Esophagus squamous epithelium (tissue), 5 donors: ENCODE measurements at places on chromosomes 2 and 18.

DNA sequence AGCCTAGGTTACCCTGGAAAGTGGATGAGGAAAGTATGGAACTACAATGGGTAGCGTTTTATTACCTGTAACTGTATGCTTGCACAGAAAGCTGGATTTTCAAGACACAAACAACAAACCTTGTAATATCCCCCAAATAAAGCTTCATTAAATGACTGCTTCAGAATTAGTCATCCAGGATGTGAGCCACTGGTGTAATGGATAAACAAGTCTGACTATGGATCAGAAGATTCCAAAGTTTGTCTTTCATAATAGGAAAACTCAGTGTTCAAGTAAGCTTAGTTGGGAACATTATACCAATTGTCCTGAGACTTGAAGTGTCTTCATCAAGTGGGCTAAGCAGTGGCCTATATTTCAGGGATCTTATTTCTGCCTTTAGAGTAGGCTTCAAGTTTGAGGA lies 518.8 kb downstream of the LRP1B start:
- DNase-seq, result no peak

- DNase-seq, result no peak
These were observed 21.8 kb downstream of the COLEC12 start for GRCh38 chr18:478681-479080.

GRCh38 chr2:131122496-131122895 lies 17.4 kb downstream of the PLEKHB2 start:
- DNase-seq, result no peak

GRCh38 chr18:74291472-74291770 lies 342 bp downstream of the CYB5A start:
- no peak for DNase-seq

GRCh38 chr2:84906900-84907714 lies 1.7 kb downstream of the TMSB10 start:
- DNase-seq, result peak; percentile 52

DNA sequence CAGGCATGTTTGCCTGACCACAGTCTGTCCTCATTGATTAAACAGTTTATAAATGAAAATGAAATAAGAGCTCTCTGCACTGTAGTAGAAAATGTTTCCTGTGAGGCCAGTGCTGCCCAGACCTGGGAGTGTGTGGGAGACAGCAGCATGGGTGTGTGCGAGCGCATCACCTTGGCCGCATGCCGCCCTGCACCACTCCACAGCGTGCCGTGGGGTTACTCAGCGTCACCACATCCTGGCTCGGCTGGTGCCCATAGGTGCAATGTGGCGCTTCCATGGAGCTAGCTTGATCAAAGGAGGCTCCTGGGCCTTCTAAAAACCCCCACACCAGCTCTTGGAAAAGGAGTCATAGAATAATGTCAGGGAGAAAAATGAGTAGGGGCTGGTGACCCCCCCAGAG lies 76.0 kb upstream of the EPC2 start:
- no peak for DNase-seq

GRCh38 chr2:66186537-66186936 lies 248.4 kb upstream of the MEIS1 start:
- no peak for DNase-seq

GRCh38 chr2:123127236-123127635 lies 897.9 kb upstream of the CNTNAP5 start:
- DNase-seq, result no peak

DNA sequence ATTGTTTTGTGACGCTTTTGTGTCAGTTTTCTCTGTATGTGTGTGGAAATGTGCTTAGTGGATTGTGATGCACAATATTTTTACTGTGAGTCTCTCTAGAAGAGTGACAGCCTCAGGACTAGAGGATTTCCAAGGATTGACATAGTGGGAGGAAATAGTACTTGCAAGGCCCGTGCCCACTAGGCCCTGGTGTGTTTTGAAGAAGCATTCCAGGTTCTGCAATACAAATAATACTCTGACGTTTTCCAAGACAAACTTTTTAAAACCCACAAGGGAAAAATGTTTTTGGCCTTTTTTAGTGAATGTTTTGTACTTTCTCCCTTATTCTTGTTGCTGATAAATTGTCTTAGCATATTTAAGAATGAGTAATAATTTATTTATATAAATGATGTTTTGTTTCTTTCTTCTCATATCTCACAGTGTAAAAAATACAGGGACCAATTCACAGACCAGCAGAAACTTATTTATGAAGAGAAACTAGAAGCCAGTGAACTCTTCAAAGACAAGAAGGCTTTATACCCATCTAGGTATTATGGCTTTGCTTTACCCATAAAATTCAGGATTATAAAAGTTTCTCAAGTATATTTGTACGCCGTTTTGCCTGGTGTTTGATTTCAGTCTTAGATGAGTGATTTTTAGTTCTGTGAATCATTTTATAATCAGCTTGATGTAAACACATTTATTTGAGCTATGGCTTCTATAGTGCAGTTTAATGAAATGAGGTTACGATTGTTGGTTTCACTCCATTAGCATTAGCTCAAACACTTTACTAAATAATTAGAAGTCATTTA lies 165.6 kb downstream of the MYO1B start:
- DNase-seq, result no peak

DNA sequence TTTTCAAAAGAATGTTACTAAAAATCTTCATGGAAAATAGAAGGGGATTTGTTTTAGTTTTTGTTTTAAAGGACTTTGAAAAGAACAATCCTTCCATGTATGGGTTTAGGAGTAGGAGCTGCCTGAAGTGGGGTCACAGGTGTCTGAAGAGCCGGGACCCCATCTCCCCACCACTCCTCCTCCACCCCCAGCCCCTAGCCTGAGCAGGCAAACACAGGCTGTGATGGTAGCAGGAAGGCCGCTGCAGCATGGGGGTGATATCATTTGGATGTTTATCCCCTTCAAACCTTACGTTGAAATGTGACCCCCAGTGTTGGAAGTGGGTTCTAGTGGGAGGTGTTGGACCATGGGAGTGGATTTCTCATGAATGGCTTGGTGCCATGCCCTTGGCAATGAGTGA lies 93.0 kb downstream of the ZBTB7C start:
- no peak for DNase-seq

- no peak for DNase-seq
These were observed 112.5 kb upstream of the DCC start for GRCh38 chr18:52227536-52227935.

GRCh38 chr2:50443288-50443687 lies 588.6 kb downstream of the NRXN1 start:
- no peak for DNase-seq

DNA sequence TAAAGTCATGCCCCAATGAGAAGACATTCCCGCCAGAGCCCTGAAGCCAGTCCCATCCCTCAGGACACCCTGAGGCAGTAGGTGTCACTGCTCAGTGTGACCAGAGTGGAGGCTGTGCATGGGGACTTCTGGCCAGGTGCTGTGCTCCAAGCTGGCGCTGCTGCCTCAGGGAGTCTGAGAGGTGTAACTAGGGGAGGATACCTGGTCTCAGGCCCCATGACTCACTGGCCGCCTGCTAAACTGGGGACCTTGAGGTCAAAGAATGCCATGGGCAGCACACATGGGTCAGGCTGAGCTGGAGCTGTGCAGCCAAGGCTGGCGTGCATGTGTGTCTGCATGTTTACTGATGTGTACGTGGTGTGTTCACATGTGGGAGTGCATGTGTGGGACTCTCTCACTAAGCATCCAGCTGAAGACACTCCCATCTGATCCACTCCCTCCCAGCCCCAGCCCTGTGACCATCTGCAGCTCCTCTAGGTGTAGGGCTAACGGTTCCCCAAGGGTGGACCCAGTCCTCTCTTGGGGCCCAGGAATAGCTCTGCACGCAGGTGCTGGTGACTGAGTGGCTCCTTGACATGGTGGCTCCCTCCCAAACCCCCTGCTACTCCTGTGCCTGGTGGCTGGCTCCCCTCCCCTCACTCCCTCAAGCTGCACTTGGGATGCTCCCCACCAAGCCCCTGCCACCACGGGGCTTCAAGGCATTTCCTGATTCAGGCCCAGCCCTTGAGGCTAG lies 16.5 kb downstream of the HS6ST1 start:
- DNase-seq, result no peak

DNA sequence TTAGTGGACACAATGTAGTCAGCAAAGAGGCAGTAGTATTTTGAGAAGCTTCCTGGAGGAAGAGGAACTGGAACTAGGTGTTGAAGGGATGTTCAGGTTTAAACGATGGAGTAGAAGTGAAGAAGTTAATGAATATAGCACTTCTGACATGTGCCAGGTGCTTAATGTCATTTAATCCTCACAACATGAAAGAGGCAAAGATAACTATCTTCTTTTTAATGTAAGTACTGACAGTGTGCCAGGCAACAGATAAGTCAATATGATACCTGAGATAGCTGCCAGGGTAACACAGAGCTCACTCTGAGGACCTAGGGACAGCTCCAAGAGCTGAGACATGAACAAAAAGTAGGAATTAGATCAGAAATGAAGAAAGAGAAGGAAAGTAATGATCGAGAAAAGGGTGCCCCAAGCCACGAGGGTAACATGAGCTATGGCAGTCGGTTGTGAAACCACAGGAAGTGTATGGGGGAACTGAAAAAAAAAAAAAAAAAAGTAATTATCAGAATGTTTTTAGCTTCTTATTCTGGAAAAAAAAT lies 140.7 kb downstream of the RNF144A start:
- no peak for DNase-seq

DNA sequence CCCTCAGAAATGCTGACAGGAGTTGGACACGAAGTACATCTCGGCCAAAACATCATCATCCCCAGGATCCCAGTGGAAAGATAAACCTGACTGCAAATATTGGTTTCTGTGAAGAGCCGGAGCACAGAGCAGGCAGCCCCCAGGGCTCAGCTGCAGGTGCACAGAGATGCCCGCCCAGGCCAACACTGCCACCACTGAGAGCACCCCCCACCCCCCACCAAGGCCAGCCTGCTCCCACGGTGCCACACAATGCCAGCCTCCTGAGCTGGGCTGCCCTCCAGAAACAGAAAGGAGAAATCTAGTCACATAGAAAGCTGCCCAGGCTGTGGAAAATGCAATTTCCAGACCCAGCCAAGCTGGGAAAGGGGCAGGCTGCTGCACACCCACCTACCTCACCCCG lies 71.7 kb downstream of the GALNT14 start:
- no peak for DNase-seq

DNA sequence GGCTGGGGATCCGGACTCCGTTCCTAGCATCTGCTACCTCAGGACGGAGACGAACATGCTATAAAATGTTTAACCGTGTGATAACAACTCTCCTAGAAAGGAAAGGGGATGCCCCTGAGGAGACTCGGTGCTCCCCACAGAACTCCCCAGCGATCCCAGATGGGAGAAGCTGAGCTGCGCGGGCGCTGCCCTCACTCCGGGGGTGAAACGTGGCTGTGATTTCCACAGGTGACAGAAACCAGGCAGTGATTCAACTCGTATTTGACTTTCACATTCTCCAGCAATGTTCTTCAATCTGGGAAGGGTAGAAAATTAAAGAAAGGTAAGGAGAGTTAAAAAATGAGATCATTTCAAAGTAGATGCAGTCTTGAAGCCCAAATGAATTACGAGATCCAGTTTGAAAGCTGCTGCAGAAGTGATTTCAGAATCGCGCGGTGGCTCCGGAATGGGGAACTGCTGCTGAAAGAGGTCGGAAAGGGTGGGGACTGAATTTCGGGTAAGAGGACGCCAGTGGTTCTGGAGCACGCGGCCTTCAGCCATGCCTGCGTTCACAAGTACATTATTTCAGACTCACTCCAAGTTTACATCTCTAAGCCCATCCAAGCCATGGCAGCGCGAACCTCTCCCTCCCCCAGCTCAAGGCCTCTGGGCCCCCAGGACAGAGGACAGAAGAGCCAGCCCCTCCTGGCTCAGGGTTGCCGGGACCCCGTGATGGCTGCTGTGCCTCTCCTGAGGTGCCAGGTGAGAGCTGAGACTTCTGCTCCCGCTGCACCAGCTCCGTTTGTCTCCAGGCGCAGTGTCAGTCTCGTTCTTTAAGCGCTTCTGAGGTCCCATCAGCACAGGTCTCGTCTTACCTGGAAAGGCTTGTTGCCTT lies 39.5 kb downstream of the ADNP2 start:
- no peak for DNase-seq

GRCh38 chr2:54969295-54969939 lies 80.8 kb downstream of the RTN4 start:
- DNase-seq, result no peak

DNA sequence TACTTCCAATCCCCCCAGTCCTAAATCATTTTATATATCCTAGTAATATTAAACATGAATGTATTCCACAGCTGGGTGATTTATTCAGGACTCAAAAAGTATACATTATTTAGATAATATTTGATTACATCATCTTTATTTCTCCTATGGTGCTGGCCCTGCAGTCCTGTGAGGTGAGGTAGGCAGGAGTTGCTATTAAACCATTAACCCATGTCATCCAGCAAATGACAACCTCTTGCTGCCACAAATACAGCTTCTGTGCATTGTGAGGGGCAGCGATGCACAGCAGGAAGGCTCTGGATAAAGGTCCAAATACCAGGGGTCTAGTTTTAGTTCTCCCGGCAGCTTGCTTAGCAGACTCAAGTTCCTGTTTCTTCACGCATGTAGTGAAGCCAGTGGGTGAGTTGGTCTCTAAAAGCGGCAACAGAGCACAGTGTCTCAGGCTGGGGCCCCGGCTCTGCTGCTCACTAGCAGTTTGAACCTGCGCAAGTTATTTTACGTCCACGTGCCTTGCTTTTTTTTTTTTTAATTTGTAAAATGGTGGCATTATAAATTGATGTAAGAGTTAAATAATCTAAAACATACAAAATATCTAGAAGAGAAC lies 36.1 kb downstream of the INSIG2 start:
- no peak for DNase-seq

DNA sequence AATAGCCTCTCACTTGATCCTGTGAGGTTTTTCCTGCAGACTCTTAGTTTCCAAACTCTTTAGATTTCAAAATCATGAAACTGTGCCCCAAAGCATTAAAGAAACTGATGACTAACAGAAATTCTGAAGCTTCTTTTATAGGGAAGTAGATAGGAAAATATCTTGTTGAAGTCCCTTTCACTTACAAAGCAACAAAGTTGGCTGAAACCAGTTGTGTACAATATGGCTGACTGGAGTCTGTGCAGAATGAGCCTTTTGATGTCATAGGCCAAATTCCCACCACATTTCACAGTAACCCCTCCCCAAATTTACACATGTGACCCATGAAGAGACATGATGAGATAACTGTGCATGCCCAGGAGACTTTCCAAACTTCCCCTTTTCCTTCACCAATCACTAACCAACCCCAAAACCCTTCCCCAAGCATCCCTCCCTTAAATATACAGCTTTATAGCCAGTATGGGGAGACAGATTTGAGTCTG lies 61.7 kb upstream of the NCK2 start:
- no peak for DNase-seq

DNA sequence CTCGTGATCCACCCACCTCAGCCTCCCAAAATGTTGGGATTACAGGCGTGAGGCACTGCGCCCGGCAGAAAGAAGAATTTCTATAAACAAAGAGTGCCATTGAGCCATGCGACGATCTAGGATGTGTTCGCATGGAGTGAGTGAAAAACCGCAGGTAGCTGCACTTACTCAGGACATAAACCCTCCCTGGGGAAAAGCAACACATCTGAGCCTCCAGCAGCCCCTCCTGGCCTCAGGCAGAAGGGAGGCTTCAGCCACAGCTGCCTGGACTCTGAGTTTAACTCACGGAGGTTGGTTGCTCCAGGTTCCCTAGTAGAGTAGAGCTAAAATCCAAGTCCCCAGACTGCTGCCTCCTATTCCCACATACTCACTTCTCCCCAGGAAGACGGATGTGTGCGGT lies 11.3 kb upstream of the STK25 start:
- DNase-seq, result no peak
